ENCODE measurements at places on chromosomes 5 and 9.

DNA sequence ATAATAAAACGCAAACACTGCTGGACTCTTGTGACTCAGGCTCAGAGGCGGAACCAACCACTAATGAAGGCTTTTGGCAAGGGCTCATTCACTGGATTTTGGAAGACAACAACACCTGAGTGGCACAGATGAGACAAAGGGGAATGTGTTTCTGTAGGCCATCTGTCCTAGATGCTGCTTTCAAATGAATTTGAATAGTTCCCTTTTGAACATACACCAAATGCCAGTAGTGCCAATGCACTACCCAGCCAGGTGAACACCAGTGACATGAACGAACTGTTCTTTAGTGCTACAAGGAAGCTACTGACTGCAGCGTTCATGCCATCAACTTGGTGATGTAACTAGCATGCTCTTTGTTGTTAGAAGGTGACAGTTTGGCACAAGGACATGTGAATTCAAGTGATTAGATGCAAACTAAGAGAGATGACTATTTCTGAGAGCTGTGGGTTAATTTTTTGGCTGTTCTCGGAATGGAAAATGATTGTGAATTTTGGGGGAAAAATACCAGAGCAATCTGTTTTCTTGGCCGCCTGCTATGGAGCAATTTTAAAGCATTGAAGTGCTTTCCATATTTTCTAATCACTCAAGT, 173.7 kb downstream of the SLC24A2 start:
- DNase-seq = no peak

DNA sequence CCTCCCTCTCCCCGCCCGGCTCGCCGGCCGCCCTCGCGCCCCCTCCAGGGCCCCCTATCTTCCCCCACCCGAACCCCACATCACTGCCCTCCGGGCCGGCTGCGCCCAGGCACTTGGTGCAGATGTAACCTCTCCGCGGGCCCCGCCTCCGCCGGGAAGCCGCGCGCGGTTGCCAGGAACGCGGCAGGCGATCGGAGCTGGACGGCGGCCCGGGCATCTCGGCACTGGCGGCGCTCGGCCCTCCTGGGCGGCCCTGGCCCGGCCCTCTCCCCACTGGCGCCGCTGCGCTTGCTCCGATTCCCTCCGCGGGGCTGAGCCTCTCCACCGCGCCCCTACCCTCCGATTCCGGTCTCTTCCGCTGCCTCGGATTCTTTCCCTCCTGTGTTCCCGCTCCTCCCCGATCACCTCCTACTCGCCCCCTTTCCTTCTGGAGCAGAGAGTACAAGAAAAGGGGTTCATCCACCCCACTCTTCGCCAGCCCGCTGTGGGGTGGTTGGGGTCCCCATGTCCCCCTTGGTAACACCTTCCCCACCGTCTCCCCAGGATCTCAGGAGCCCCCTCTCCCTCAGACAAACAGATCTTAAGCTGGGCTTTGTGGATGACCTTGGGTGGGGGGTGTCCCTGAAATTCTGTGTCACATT, 70.6 kb downstream of the C9orf50 start:
- peak; percentile 53 for DNase-seq

GRCh38 chr5:143648696-143649095, 163.3 kb upstream of the HMHB1 start:
- no peak for DNase-seq

DNA sequence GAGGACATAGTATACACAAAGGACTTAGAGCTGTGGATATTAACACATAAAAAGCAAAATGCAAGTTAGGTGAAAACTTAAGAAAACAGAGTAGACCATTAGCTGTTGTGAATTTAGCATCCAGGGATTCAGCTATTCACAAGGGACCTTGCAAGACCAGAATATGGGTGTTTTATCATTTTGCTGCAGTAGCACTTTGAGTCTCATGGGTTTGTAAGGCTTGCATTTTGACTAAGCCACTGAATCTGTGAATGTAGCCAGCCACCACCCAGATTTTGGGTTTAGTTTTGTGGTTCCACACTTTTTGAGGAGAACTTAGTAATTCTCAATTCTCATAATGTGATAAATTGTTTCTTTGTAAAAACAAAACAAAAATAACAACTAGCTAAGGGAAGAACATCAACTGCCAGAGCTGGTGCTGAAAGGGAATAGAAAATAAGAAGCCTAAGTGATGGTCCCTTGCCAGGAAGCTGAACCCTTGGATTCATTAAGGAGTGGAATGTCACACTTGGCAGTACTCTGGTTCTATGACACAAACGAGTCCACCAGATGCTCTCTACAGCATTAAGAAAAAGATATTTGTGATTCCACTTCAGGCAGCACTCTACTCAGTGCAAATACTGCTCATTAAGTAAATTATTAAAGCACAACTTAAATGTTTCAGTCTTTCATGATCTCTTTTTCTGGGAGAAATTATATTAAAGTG, 557.4 kb upstream of the ZNF462 start:
- no peak for DNase-seq

DNA sequence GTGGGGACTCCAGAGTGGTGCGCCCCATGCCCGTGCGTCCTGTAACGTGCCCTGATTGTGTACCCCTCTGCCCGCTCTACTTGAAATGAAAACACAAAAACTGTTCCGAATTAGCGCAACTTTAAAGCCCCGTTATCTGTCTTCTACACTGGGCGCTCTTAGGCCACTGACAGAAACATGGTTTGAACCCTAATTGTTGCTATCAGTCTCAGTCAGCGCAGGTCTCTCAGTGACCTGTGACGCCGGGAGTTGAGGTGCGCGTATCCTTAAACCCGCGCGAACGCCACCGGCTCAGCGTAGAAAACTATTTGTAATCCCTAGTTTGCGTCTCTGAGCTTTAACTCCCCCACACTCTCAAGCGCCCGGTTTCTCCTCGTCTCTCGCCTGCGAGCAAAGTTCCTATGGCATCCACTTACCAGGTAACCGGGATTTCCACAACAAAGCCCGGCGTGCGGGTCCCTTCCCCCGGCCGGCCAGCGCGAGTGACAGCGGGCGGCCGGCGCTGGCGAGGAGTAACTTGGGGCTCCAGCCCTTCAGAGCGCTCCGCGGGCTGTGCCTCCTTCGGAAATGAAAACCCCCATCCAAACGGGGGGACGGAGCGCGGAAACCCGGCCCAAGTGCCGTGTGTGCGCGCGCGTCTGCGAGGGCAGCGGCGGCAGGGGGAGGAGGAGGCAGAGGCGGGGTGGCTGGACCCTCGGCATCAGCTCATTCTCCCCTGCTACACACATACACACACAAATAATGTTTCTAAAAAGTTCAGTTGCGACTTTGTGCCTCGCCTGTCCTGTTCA, 668 bp downstream of the GLIS3 start:
- DNase-seq = peak; percentile 67

DNA sequence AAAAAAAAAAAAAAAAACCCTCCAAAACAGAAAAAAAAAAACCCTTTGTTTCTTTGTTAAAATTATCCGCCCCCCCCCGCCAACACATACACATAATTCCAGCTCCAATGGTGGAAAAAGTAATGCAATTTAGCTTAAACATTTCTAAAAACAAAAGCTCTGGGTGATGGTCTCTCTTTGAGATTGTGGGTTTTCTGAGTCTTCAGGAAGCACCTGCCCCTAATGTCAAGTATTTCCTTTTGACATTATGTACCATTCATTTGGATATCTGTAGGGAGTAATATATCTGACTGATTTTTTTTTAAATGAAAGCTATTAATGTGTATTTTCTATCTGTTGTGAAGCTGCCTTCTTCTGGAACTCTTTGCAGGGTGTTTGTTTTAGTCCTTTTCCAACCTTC, 389.7 kb downstream of the TAF11L14 start:
- no peak for DNase-seq

- peak; percentile 80 for DNase-seq
Observed at GRCh38 chr5:177317959-177318377, 6.3 kb upstream of the MXD3 start.

GRCh38 chr5:92780057-92780456, 801.0 kb downstream of the NR2F1-AS1 start:
- no peak for DNase-seq

DNA sequence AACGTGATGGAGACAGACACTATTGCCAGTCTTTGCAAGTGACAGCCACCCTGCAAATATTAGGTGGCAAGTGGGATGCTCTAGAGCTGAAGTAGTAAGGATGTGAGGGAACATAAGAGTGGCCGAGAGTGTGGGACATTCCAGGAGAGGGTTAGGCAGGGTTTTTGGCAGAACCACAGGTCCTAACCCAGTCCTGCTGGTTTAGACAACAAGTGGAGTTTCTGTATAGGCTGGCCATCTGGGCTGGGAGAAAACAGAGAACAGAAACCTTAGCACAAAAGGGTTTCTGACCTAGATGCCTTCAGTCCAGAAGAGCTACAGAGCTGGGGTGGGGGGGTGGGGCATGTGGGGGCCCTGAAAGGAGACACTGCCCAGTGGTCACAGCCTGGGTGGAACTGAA, 107.4 kb downstream of the TMEM174 start:
- DNase-seq = no peak

DNA sequence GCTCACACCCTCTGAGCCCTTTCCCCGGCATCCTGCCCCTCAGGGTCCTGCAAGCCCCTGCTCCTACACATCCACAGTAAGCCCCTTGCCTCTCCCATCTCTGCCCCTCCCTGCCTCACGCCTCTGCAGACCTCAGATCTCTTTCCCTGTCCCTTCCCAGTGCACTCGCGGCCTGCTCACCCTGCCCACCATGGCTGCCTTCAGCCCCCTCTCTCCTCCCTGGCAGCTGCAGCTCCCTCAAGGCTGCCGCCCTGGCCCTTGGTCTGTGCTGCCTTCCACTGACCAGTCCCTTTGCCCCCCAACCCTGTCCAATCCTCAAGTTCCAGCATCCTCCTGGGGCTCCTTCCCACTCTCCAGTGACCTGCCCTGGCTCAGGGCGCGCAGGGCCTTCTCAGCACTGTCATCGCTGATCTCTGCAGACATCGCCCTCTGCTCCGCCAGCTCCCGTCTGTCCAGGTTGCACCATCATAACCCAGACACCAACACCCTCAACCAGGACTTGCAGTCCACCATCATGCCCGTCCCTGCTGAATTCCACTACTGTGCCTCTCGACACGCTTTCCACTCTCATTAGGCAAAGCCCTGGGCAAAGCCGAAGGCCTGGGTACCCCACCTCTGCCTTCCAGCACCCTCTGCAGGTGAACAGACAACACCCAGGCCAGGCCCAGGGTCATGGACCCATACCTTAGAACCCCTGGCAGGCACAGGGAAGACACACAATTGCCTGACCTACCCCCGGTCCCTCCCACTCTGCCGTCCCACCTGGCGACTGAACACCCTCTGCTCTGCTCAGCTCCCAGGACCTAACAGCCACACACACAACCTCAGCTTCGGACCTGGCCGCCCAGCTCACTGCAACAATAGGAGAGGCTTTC, 97.8 kb upstream of the RUFY1 start:
- no peak for DNase-seq
